Activated naive CD8-positive, alpha-beta T cell treated with anti-CD3 and anti-CD28 coated beads, Interleukin-2, amount 50 U/mL, for 16 hours (primary cell): ENCODE measurements at places on chromosomes 2 and 18.

DNA sequence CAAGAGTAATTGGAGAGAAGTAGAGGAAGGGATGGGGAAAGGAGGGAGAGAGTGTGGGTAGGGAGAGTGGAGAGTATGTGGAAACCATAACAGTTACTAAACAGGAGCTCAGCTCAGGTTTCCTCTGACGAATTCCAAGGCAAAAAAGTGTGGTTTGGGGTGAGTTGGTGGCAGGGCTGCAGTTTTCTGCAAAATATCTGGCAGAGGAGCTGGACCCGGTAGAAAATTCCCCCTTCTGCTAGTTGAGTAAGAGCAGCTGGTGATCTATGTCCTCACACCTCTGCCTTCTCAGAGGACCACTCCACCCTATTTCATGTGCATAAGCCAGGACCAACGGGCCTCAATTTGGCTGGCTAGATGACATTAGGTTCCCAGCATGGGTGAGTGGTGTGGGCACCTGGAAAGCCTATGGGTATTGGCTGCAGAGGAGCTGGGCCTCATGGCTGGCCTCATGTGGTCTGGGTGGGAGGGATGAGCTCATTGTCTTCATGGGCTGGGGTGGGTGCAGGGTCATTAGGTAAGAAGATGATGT lies 13.2 kb downstream of the NRP2 start:
- DNase-seq, result no peak

- no peak for DNase-seq
Observed at GRCh38 chr18:43635397-43635796, 358.1 kb upstream of the SYT4 start.

DNA sequence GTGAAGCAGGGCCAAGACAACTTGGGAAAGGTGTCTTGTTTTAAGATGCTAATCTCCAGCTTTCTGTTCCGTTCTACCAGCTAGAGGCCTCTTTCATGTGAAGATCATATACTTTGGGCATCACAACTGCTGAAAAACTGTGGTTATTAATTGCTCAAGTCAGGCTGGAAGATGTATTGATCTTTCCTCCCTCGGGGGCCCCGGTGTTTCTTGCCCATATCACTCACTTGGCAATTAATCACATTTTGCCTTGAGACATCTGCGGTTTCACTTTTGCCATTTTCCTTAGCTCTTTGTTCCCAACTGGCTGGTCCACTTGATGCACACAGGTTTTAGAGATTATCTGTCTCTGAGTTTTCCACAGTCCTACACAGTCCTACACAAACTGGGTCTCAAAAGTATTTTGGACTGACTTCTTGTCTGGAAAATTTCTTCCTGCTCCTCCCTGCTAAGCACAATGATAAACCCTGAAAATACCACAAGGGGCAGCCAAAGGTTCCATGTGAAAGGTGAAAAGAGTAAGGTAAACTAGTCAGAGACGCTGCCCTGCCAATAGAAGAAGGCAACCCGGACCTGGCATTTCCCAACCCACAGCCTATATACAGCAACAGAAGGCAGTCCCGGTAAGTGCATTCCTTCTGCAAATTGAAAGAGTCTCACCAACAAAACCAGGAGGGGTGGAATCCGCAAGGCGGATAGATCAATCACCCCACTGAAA lies 181.0 kb downstream of the AFF3 start:
- DNase-seq, result no peak

DNA sequence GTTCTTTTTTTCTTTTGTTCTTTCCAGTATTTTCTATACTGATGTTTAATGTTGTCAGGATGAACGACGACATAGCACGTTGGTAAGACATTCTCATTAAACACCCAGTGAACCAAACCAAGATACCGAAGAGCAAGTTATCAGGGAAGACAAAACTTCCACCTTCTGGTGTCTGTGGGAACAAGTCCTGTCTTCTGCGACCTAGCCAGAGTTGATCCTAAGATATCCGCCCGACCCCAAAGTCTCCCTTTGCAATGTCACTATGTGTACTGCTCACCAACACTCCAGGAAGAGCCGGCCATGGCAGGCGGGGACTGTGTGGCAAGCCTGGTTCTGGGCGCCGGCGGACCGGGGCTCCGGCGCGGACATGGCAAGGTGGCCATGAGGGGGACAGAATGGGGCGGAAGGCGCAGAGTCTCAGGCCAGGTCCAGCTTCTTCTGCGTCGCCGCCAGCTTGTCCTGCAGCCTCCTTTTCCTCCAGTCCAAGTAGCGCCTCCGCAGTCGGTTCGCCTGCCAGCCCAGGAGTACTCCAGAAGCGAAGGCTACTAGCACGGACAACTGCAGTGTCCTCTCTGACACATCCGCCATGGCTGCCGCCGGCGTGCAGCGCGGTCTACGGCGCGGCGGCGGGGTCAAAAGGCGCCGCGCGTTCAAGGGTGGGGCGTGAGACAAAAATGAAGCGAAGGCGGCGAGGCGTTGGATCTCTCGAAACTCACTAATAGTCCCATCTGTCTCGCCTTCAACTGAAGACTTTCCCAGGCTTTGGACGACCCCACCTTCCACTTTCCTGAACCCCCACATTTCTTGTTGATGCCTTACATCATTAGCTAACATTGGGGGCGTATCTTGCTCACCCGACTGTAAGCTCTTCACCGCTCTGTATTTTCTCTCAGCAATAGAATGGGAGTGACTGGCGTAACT lies at the start of gene MTLN:
Gene MTLN, minus strand, starts transcription at position 610 of the 921 bp plus-strand sequence. Its CDS starts 22 bp downstream, at position 588.
- DNase-seq, result peak; percentile 34

DNA sequence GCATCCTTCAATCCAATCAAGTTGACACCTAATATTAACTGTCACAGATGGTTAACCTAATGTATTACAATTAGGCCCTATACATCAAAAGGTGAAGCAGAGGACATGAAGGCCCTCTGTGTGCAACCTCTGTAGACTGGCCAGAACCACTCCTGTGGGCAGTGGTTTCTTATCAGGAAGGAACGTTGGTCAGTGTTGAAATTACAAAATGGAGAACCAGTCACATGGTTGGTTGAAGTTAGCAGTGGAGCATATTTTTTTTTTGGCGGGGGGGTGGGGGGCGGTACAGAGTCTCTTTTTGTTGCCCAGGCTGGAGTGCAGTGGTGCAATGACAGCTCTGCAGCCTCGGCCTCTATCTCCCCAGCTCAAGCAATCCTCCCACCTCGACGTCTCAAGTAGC lies 19.8 kb downstream of the RNU2-63P start:
- no peak for DNase-seq

- no peak for DNase-seq
Observed at GRCh38 chr2:96891591-96892333, 21.9 kb upstream of the SEMA4C start.

GRCh38 chr2:232438091-232438490 lies 17.9 kb upstream of the ALPI start:
- DNase-seq, result no peak

GRCh38 chr2:53994818-53995808 lies 24.3 kb upstream of the PSME4 start:
- DNase-seq, result no peak

DNA sequence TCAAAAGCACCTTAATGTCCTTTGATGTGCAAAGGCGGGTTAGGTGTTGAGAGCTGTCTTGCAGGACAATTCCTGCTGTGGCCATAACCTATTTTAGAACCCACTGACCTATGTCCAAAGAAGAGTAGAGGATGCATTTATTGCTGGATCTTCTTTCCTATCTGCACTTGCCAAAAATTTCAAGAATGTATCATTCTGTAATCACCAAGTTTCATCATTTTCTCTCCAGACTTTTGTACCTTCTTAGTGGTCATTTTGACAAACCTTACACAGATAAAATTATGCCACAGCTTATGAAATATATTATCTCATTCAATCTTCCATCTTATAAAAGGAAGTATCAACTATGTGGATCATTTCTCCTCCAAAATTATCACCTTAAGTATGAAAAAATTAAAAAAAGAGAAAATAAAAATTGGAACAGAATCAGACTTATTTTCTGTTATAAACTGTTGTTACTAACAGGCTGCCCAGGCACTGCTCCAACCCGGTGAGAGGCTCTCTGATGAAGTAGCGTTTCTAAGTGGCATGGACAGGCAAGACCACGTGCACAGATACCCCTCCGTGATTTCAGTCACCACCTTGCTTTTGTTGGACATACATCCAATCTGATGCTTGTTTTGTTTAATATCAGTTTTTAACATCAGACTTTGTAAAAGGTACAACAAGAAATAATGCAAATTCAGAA lies 559.9 kb upstream of the ID2 start:
- DNase-seq, result no peak

GRCh38 chr2:200077838-200078237 lies 122.5 kb downstream of the MAIP1 start:
- DNase-seq, result no peak

DNA sequence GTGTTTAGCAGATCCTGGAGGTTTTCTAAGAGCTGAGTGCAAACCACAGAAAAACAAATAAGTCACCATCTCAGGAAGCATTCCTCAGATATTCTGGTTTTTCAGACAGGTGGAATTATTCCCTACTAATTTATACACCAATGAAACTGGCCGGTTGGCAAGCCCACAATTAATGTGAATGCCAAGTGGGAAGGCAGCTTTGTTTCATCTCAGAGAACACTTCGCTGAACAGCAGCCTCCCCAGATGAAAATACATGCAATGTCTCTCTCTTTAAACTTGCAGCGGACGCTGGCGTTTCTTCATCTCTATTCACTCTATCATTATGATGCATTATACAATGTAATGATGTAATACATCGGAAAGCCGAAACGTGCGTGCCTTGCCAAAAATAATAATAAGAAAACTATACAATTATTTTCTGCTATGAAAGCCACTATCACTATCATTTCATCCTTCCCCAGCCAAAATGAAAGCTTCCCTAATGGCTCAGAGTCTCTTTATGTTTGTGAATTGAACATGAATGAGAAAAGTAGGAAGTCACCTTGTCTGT lies 649.4 kb downstream of the BCL11A start:
- DNase-seq, result no peak

DNA sequence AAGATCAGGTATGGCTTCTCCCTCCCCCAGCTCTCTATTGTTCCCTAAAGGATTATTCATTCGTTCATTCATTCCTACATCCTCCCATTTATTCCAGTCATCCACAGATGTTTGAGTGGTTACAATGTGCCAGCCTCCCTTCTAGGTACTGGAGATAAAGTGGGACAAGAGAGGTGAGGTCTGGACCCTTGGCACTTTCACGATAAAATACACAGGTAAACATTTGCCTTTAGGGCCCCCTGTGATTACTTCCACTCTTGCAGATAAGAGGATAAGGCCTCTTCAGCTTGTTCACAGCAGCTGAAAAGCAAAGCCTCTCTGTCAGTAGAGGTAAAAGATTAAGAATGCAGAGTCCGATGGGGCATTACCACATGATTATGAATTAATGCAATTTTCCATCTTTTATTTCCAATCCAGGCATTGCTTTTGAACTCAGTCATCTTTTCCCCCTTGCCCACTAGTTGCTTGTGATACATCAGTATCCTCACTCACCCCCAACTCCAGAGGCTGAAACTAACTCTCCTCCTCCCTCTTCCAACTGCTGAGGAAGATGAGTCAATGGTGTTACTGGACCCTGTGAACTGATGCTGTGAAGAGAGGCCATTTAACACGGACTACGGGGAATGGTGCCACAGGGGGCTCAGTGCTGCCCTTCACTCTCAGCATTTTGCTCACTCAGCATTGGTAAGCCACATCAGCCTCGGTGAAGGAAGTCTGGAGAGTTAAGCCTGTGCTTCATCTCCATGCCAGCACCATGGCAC lies 1.1 kb upstream of the DPP4 start:
- no peak for DNase-seq

DNA sequence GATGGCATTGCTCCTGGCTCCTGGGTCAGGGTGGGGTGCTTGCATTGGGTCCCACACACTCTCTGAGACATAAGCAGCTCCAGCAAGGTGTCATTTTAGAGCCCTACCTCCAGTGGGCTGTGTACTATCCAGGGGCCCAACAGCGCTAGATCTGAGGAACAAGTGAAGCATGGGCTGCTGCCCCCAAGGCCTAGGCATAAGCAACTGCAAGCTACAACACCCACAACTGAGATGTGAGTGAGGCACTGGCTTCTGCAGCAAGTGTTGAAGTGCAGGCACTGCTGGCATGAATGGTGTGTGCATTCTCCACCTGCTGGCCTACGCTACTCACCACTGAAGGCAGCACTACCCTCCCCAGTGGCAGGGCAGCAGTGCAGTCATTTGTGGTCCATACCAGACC lies 81.0 kb upstream of the STK39 start:
- DNase-seq, result no peak

DNA sequence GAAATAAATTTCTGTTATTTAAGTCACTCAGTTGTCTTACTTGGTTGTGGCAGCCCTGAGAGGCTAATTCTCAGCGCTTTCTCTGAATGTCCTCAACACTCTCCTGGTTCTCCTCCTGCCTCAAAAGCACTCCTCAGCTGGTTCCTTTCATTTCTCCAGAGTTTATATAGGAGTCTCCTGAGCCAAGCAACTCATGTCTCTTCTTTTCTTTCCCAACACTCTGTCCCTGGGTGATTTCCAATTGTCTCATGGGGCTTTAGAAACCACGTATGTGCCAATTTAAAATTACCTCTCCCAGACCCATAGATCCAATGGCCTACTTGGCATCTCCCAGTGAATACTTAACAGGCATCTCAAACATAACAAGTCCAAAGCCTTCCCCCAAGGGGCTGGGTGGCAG lies 184.3 kb downstream of the TTC32 start:
- no peak for DNase-seq

DNA sequence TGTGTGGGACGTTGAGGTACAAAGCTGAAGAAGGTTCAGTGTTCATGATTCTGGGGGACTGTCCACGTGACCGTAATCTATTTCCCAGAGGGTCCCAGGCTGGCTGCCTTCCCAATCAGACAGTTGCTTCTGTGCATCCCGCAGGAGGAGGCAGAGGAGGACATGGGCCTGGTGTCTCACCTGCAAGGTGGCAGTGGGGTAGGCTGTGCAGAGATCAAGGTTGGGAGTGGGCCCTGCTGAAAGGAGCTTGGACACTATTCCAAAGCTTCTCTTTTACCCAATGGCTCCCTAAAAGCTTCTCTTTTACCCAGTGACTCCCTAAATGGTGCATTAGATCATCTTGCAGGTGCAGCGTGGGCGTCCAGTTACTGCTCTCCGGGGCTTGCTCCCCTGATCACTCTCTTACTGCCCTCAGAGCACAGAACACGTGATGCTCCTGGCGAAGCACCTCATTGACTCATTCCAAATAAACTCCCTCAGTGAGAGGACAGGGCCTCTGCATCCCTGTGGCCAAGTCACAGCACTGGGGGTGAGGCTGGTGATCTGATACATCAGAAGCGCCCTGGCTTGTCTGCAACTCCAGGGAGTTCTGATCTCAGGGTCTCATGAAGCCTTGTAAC lies 41.5 kb downstream of the RNF144A start:
- DNase-seq, result no peak

- DNase-seq, result no peak
Observed at GRCh38 chr2:14524041-14524802, 108.3 kb upstream of the LRATD1 start.

DNA sequence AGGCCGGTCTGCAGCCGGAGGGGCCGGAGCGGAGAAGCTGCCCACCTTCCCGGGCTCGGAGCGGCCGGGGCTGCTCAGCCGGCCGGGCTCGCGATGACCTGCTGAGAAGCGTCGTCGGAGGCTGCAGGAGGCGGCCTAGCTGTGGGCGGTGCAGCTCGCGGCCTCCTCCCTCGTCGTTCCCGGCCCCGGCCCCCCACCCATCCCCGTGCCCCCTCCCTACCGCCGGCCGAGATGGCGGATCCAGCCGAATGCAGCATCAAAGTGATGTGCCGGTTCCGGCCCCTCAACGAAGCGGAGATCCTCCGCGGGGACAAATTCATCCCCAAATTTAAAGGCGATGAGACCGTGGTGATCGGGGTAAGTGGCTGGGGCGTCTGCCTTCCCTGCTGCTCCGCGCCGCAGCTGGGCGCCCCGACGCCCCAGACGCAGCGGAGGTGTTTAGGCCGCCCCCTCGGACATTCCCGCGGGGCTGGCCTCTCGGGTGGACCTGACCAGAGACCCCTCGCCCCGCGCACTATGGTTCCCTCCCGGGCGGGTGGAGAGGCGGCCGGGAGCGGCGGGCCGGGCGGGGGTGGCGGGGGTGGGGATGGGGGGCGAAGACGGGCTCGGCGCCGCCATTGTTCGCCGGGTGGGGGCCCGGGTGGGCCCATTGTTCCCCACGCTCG lies 492 bp downstream of the KIF5C start:
- no peak for DNase-seq
